Mucosa of descending colon (tissue), 3 donors: ENCODE measurements at places on chromosomes 16 and 17. TPM values are rescaled to one million over a fixed set of nuclear protein-coding genes. Genes with fewer than 3 reads are reported as not detected.
A peak's percentile ranks its signal among the peaks of the same experiment; 100 is the strongest.

Gene TIGD7
- total RNA-seq, result 1.6 TPM

Gene CA7
- total RNA-seq, result 131 TPM

Gene CACNG5
- 0.44 TPM for total RNA-seq

Gene TPSB2
- total RNA-seq, result 3.7 TPM

Gene FBXO47
- not detected for total RNA-seq

Gene KRT23
- total RNA-seq, result not detected

Gene POLG2
- total RNA-seq, result 13.5 TPM

Gene PCTP
- 28.6 TPM for total RNA-seq

Gene MYH2
- total RNA-seq, result 1.0 TPM

Gene ORAI3
- 15.4 TPM for total RNA-seq

GRCh38 chr17:57986841-57987580 is 1.0 kb downstream of the VEZF1 start:
- peak; percentile 64 for DNase-seq

- peak; percentile 42 for DNase-seq
These were observed 166.1 kb downstream of the PRKCA start for GRCh38 chr17:66468241-66469087.

GRCh38 chr17:59378675-59379074 is 47.2 kb downstream of the YPEL2 start:
- DNase-seq, result no peak

DNA sequence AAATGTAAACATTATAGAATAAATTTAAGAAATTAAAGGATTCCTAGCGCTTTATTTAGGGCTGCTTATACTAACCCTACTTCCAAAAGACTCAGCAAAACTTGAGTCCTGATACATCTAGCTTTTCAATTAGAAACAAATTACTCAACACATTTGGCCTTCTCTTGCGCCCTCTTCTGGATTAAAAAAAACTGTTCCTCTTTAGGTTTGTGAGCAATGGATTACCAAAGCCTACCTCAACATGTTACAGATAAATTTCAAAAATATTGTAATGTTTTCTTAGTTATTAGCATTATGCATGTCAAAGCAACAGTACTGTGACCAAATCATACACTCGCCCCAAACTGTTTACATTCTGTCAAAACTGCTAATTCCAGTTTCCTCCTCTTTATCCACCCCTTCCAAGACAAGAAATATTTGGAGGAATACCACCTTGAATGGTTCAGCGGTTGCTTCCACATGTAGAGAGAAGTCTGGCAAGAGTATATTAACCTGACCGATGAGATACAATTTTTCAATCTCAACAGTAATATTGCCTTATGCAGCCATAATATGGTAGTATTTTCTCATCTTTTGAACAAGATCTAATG is 2.7 kb downstream of the NUFIP2 start:
- no peak for DNase-seq

GRCh38 chr16:22900863-22901262 is 86.9 kb downstream of the HS3ST2 start:
- DNase-seq, result no peak

- DNase-seq, result no peak
These were observed 403.3 kb upstream of the TNRC6C start for GRCh38 chr17:77555121-77555591.

- DNase-seq, result no peak
These were observed 2.6 kb downstream of the PCGF2 start for GRCh38 chr17:38745545-38745944.

- DNase-seq, result no peak
These were observed 391.3 kb upstream of the CDH5 start for GRCh38 chr16:65975049-65975708.

GRCh38 chr17:74807925-74808324 is 31.8 kb upstream of the NAT9 start:
- DNase-seq, result no peak

GRCh38 chr16:67199011-67199807 is at the start of gene ELMO3:
Gene ELMO3 (plus strand): TSS chr16:67199131. CDS start chr16:67199327, 196 bp downstream.
- DNase-seq, result peak; percentile 92

DNA sequence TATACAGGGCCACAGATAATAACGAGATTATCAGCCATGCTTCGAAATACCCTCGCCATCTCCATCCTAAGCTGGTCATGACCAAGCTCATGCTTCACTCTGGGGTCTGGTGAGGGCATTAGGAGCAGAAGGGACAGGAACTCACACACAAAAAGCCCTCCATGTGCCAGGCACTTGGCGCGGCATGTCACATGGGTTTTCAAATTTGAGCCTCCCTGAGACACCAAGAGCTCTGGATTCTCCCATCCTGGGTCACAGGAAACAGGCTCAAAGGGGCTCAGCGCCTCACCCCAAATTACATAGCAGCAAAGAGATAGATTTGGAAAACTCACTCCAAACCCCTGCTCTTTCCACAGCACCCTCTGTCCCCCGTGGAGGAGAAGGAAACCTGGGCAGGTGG is 239.5 kb downstream of the GSG1L start:
- DNase-seq, result no peak

GRCh38 chr17:80225230-80225629 is 5.0 kb downstream of the SLC26A11 start:
- peak; percentile 17 for DNase-seq

GRCh38 chr17:82007228-82007494 is 15.5 kb downstream of the CENPX start:
- no peak for DNase-seq

- DNase-seq, result no peak
These were observed 1.1 kb downstream of the SPECC1 start for GRCh38 chr17:20010099-20010863.

DNA sequence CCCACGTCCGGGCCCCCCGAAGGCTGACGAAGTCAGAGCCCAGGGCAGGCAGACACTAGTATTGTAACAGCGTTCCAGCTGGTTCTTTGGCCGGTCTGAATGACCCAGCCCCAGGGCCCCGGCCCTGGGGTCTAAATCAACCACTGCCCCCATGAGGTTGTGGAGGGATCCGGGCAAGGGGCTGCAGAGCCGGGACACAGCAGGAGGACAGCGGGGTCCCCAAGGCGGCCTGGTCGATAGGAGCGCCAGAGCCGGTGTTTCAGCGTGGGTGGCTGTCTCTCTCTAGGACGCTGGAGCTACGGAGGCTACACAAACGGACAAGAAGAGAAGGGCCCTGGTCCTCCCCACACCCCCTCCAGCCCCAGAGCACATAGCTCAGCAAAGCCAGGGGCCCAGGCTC is 101.8 kb downstream of the RBFOX3 start:
- no peak for DNase-seq

GRCh38 chr17:27341041-27341471 is 47.1 kb downstream of the WSB1 start:
- no peak for DNase-seq

DNA sequence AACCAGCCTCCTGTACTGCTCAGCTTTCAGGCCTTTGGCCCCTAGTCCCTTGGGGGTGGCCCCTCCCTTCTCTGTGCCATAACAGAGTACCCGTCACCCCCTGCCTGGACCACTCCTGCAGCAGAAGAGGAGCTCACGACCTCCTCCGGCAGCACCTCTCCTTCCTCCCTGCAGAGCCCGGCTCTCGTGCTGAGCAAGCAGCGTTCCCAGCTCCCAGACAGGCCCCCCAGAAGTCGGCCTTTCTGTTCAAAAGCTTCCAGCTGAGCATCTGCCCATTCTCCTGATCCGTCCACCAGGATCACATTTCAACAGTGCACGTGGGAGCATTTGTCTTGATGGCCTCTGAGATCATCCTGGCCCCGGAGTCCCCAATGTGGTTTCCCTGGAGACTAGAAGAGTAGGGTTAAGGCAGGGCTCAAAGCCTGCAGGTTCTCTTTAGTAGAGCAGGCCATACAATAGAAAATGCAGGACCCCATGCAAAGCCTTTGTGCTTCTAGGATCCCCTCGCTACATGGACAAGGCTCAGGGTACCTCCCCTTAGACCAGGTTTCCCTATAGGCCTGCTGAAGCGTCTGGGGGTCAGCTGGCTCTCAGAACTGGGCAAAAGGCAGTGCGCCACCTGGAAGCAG is 35.6 kb downstream of the NLRC3 start:
- no peak for DNase-seq

DNA sequence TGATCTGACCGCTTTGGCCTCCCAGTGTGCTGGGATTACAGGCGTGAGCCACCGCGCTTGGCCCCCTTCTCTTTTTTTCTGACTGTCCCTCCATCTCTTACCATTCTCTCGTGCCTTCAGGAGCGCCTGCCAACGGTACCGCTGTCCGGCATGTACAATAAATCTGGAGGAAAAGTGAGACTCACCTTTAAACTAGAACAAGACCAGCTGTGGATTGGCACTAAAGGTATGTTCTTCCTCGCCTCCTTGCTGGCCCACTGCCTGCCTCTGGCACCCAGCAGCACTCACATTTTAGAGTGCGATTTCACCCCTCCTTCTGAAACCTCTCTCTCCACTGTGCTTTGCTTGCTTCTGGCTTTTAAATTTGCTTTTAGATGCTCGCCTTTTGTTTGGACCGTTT is 5.0 kb downstream of the UBFD1 start:
- no peak for DNase-seq

GRCh38 chr17:63675231-63675606 is 24.7 kb downstream of the LIMD2 start:
- DNase-seq, result peak; percentile 32

DNA sequence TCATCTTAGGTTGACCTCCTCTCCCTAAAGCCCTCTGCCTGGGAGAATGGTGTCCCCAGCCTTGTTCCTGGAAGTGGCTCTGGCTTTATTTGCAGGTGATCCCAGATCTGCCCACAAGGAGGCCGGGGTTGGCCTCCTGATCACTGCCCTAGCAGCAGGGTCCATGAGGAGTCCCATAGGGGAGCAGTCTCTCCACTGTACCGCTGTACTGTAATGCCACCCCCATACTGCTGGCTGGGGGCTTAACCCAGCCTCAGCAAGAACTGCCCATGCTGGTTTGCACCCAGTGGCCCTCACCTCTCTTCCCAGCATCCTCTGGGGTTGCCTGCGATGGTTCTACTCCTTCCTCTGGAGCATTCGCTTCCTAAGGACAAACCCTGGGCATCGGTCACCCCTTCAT is 39.1 kb downstream of the PSME3IP1 start:
- DNase-seq, result no peak

- DNase-seq, result peak; percentile 36
These were observed 40.8 kb downstream of the CYB5B start for GRCh38 chr16:69465083-69465721.

- no peak for DNase-seq
These were observed 403.0 kb upstream of the ASIC2 start for GRCh38 chr17:33696102-33696501.

DNA sequence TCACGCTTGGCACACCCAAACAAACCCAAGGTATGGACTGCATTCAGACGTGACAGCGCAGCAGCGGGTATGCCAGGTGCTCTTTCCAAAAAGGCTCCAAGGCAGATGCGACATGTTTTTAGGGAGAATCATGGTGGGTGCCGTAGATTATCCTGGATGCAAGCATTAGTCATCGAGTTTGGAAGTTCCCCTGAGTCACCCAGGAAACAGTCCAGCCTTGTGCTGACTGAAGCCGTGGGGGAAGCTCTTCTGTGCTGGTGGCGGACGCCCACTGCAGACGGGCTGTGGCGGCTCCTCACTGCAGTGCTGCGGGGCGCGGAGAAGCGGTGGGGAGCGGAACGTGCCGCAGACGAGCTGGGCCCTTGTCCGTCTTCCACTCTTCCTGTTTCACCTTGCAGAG is 13.9 kb downstream of the JPT2 start:
- DNase-seq, result no peak

GRCh38 chr17:557371-557770 is 157.3 kb downstream of the VPS53 start:
- no peak for DNase-seq

DNA sequence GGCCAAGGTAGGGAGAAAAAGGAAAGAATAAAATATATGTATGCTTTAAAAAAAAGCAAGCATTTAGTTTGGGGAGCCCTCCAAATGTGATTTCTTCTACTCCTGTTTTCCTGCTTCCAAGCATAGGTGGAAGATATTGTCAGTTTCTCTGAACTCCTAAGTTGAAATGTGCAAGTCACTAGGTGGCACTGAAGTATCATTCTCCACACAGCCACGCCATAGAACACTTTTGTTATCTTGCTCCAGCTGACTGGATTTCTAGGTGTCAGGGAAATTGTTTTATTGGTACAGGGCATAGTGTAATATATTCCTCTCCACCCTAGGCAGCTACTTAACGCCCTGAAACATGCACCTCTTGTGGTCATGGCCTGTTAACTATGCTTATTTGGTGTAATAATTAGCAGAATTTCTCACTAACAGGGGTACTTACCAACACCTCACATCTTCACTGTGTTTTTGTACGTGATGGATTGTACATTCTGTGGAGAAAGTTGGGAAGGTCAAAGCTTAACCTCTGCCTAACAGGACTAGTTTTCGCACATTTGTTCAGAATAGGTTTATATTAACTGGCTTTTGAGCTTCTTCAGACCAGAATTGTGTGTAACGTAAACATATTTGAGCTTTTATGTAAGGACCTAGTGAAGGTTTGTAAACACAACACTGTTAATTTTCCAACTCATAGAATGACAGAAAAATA is 69.3 kb downstream of the FTO start:
- no peak for DNase-seq
